ENCODE measurements at places on chromosomes 11 and 22.

GRCh38 chr11:10659339-10660216 is 34.0 kb downstream of the IRAG1 start:
- DNase-seq, result no peak

DNA sequence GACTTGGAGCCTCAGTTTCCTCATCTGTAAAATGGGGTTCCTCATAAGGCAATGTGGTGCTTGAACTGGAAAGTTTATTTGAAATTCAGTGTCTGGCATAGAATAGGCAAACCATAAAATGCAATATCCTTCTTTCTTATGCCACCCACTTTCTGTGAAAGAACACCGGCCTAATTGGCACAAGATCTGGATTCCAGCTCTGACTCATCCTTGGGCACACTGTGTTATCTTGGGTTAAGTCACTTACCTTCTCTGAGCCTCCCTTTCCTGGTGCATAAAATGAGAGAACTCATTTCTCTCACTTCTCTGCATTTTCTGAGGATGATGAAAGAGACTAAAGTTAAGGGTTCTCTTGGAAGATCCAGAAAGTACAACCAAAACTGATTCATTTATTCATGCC is 5.1 kb downstream of the INSC start:
- no peak for DNase-seq

DNA sequence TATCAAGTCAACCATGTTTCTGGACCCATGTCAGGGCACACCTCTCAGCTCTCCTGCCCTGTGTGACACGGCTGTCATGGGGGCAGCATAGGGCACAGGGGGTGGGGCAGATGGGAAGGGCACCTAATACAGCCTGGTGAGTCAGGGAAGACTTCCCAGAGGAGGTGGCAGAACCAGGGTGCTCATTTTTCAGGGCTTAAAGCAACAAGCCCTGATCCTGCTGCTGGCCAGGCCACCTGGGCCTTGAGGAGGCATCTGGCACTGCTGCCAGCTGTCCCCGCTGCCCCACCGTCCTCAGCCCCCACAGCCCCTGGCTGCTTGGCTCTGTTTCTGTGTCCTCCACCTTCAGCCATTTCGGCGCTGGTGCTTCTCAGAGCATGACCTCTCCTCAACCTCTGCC is 4.4 kb downstream of the MAP3K11 start:
- no peak for DNase-seq

GRCh38 chr11:24068197-24068596 is 428.7 kb upstream of the LUZP2 start:
- DNase-seq, result no peak

DNA sequence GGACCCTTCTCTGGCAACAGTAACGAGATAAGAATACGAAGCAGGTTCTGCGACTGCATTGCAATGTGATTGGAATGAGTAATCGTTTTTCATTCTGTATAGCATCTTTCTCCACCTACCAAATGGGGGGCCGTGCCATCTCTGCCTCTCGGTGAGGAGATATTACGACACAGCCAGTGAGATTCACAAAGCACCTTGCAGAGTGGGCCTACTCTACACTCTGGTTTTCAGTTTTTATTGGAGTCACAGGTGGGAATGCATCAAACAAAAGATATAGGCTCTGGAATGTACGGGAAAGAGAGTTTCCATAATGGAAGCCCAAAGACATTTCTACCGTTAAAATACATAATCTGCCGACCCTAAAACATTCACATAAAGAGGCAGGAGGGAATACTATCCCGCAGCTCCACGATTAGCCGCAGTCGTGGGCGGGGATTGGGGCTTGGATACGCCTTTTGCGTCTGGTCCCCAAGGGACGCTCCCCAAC is 423 bp upstream of the RTN3 start:
- no peak for DNase-seq

- DNase-seq, result no peak
These were observed 204.0 kb downstream of the TBC1D22A start for GRCh38 chr22:46966495-46966845.

DNA sequence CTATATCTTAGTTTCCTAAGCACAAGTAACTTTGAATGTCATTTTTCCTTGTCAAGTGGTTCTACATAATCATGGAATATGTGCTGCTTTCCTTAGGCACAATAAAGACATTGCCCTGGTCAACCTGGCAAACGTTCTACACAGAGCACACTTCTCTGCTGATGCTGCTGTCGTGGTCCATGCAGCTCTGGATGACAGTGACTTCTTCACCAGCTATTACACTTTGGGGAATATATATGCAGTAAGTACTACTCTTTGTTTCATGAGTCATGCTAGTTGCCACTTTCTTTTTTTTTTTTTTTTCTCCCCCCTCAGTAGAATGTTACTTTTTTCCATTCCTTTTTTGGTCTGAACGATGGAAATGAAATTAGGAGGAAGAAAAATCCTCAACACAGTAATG is 38.5 kb downstream of the TTC17 start:
- DNase-seq, result no peak

DNA sequence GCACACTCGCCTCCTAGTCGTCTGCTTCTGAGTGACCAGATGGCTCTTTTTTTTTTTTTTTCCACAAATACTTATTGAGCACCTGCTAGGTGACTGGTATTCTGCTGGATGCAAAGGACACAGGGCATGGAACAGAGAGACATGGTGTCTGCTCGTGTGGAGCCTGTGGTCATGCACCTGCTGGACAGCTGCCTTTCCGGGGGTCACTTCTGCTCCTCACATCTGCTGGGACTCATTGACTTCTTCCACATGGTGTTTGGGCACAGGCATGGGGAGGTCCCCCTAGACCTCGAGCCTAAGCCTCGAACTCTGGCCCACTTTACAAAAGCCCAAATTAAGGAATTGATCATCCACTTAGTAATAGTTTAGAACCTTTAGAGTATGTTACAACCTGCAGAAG is 39.5 kb upstream of the EMID1 start:
- no peak for DNase-seq

- DNase-seq, result no peak
These were observed 96.2 kb downstream of the LARGE2 start for GRCh38 chr11:46018651-46019050.

DNA sequence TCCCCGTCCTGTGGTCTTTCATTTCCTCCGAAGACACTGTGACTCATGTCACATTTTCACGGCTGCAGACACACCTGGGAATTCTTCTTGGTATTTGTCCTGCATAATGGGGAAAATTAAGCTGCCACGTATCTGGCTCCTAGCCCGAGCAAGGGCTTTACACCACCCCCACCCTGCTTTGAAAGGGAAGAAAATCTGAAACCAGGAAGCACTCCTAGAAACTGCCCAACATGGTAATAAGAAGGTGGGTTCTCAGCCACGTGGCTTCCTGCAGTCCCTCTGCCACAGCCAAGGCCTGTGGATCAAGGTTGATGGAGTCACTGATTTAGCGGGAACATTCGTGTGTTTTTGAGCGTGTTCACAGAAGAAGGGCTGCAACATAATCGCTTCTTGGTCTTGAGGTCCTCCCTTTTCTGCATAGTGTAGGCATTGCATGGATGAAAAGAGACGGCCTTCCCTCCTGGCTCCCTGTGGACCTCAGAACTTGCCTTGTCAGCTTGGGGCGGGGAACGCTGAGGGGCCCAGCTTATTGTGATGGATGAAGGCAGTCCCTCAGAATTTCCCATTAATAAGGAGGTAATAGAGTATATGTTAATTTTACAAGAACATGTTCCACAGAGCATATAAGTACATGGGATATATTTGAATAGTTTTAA is 292.0 kb downstream of the NTM start:
- DNase-seq, result no peak

DNA sequence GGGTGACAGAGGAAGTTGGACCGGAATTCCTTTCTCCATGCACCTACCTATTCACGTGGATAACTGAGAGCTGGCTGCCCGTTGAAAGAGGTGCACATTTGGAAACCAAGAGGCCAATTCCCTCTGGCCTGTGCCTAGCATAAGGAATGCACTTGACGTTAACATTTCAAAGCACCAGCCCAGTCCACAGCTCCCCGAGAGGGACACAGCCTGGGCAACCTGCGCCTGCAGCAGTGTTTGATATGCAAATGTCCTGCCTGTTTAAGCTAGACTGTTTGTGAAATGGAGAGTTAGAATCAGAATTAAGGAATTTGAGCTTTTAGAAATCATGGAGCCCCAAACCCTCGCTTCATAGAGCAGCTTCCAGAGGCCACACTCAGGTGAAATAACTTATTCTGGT is 126.1 kb downstream of the DSCAML1 start:
- no peak for DNase-seq

DNA sequence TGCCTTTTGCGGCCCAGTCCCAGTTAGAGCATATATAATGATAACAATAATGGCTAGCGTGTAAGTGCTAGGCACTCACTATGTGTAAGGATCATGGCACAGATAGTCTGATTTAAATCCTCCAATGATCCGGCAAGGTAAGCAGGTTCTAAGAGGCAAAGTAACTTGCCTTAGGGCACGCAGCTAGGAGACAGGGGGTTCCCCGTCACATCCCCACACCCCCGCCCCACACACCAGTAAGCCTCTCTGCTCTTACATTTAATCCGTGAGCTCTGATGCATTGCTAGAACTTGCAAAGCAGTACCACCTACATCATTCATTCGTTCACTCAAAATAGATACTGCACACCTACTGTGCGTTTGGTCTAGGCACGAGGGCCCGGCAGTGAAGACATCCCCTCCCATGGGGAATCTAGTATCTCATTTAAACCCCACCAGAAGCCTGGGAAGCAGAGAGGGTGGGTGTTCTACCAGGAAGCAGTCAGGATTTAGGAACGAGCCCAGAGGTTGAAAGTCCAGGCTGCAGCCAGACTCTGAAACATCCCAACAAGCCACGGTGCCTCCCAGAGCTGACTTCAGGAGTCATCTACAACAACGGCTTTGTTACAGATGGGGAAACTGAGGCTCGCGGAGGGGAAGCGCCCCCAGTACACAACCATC is 20.6 kb downstream of the TMPRSS6 start:
- DNase-seq, result no peak

GRCh38 chr11:441043-441417 is 781 bp downstream of the ANO9 start:
- DNase-seq, result no peak

- no peak for DNase-seq
These were observed 64.7 kb downstream of the NRXN2 start for GRCh38 chr11:64658265-64658664.

All from activated T-helper 9 cell treated with anti-CD3 and anti-CD28 coated beads, Interleukin-2, amount 50 U/mL, for 16 hours (primary cell).